ENCODE measurements at places on chromosomes 12 and 14.

GRCh38 chr12:85155791-85156190, 119.6 kb downstream of the LRRIQ1 start:
- DNase-seq, result peak; percentile 39

DNA sequence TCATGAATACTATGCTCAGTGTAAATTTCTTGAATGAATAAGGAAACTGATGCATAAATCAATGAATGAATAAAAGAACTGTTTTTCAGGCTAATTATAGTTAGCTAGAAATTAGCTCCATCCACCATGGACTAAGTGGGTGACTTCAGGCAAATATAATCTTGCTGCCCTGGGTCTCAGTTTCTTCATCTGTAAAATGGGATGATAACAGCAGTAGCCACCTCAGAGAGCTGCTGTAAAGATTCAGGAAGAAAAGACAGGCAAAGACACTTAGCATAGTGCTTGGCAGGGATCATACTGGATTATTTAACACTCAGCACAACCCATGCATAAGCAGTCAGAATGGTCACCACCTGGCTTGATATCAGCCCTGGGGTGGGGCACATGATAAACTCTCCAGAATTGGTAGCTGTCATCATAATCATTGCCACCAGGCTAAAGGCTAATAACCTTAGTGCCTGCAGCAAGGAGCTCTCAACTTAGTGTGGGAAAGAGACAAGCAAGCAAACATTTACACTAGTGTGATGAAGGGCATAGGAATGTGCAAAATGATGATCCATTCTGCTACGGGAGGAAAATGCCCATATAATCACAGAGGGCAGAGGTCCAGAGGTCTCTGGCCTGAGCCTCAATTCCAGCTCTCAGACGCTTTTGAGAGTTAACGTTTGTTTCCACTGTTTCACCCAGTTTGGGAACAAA, 234.7 kb upstream of the TBX3 start:
- DNase-seq, result no peak

- DNase-seq, result no peak
Measured at GRCh38 chr14:87813686-87814085, 179.3 kb downstream of the GALC start.

GRCh38 chr12:100433701-100434100, 40.0 kb upstream of the NR1H4 start:
- DNase-seq, result no peak

DNA sequence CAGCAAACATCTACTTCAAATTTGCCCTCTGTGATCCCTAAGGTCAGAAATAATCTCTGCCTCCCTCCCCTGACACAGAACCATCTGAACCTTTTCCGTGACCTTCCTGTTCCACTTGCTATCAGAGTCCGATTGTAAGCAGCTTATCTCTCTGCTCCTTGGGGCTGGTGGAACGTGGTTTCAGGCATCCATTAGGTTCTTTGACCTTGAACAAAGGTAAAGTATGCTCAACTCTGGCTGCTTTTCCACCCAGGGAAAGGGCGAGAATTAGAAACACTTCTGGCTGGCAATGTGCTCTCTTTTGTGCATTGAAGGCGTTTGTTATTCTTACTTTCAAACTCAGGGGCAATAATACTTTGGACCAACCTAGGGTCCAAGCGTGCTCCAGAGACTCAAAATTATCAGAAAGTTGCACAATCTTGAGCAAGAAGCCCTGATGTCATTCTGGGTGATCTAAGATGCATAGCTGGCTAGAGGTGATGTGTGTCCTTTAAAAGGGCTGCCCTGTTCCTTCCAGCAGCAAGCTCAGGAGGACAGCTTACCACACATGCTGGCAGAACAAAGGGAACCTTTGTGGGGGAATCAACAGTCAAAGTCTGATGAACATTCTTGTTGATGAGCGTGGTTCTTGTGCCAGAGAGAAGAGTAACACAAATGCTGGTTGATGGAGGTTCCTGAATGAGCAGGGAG, 29.8 kb downstream of the ADGRD1 start:
- DNase-seq, result no peak

GRCh38 chr14:30657050-30657449, 34.9 kb downstream of the SCFD1 start:
- DNase-seq, result no peak

DNA sequence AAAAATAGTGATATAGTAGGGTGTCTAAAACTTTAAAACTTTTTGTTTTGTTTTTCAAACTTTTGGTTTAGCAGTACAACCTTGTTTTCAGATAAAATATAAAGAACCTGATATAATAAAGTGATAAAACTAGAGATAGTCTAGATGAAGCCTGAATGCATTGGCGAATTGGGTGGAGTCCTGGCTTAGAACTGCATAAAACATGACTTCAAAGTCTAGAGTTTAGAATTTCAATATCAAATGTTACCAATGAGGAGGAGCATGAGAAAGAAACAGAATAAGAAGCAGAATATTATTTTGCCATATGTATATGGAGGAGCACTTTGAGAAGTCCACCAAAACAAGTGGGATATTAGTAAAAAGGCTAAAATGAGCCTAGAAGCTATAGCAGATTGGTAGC, 263.6 kb downstream of the TMEM117 start:
- DNase-seq, result no peak

GRCh38 chr14:20305265-20306078, at the start of gene TTC5:
TSS of gene TTC5 (minus strand) at chr14:20305951. CDS start at chr14:20305937, 14 bp downstream.
- DNase-seq, result peak; percentile 69

DNA sequence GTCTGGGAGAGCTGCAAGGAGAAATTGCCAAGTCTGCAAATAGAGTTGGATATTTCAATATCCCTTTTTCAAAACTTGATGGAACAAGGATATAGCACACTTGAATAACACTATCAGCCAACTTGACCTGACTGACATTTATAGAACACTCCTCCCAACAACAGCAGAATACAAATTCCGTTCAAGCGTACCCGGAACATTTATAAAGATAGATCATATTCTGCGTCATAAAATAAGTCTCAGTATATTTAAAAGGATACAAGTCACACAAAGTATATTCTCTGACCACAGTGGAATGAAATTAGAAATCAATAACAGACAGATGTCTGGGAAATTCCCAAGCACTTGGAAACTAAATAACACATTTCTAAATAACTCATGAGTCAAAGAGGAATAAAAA, 29.0 kb upstream of the MEG3 start:
- DNase-seq, result no peak

DNA sequence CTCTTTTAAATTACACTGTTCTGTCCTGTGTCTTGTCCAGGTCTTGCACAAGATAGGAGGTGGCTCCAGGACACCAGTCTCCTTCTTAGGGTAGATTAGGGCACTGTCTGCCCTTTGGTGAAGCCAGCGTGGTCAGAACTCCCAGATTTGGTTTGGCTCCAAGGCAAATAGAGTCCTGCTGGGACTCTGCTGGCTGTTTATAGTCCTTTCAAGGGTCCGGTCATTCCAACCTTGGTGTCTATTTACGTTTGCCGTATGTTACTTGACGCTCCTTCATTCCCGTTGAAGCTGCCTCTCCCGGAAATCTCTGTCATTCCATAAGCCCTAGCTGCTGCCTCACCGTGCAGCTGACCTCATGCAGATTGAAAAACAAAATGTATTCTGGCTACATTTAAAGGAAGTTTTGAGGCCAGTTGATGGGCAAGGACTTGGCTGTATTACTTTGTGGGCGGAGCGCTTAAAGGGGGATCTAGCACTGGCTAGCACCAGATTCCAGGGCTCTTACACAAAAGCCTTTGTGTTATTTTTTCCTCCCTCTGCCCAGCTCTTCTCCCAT, 180.6 kb downstream of the AKAP6 start:
- no peak for DNase-seq

DNA sequence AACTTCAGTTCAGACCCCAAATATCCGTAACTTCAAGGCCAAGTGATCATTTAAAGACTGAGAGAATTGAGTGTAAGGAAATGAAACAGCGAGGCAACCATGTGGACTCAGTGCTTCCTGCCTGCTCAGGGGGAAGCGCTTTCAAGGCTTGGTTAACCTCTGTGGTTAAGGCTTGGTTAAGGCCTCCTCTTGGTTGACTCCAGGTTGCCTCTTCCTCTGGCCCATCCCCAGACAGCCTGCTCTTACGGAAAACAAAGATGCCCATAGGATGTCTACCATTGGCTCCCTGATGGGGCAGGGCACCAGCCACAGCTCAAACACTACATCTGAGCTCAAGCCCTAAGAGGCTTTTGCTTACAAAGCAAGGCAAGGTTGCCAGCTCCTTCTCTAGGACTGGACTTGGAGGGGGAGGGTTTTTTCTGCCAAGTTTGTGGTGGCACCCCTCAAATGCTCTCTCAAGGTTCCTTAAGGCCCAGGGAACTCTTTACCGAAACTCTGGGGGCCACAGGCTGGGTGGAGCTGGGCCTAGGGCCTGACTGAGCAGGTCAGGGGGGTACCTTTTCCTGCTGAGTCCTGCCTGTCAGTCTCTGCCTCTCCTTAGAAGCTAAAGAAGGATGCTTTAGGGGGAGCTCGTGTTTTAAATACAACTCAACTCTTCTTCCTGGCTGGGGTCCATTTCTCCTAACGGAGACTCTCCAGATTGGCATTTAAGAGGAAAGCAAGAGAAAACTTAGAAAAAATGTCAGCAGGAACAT, 13.7 kb downstream of the COL2A1 start:
- DNase-seq, result no peak

GRCh38 chr12:131346555-131347344, 364.1 kb upstream of the SFSWAP start:
- no peak for DNase-seq

GRCh38 chr14:59464486-59465315, 479 bp downstream of the GPR135 start:
- no peak for DNase-seq

DNA sequence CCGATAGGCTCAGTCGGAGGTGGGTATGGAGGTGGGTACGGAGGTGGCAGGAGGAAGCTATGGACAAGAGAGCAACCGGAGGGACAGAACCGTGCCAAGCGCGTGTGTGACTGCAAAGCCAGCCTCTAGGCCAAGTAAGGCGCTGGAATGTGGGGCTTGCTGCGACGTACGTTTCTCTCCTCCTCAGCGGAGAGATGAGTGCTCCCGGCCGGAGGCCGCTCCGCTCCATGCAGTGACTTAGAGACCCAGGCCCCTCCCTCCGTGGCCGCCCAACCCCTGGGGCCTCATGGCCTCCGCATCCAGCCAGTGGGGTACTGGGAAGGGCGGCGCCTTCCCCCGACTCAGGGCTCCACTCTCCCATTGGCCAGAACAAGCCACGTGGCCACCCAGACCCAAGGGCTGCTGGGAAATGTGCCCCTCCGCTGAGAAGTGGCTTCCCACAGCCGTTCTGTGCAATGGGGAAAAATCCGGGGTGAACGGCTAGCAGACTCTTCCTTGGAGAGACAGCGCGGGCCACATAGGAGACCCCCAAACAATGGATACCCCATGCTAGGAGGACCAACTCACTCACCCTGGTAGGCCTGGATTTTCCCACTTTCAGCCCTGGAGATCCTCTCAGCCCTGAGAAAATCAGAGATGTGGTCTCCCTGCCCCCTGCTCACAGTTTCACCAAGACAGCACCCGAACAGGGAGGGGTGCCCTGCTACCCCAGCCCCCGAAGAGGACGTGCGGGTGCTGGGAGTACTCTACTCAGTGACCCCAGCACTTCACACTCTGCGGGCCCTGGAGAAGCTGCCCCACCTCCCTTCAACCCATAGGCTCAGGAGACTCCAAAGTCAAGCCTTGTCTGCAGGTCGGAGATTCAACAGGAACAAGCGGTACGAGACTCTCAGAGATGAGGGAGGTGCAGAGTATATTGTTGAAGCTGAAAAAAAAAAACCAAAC, 66.7 kb downstream of the RIMBP2 start:
- no peak for DNase-seq

DNA sequence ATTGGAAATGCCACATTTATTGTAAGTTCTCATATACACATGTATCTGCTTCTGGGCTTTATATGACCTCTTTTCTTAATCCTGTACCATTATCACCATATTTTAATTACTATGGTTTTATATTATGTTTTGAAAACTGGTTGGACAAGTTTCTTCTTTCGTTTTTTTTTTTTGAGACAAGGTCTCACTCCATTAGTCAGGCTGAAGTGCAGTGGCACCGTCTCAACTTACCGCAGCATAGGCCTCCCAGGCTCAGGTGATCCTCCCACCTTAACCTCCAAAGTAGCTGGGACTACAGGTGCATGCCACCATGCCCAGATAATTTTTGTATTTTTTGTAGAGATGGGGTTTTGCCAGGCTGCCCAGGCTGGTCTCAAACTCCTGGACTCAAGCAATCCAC, 44.6 kb downstream of the GALNT4 start:
- DNase-seq, result no peak

DNA sequence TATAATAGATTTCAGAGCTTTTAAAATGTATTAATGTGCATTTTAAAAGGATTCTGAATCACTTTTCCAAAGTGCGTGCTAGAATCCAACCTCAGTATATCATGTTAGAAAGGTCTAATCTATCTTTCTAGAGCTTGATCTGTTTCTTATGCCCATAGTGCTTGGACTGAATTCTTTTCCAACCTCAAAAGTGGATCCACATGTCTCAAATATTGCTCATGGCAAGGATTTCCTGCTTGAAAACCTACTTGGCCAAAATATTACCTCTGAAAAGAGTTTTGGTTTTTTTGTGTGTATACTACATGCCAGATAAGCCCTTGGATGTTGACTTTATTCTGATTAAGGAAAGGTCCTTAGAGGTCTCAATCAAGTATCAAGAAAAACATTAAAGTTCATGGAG, 16.9 kb upstream of the SLC6A15 start:
- no peak for DNase-seq

DNA sequence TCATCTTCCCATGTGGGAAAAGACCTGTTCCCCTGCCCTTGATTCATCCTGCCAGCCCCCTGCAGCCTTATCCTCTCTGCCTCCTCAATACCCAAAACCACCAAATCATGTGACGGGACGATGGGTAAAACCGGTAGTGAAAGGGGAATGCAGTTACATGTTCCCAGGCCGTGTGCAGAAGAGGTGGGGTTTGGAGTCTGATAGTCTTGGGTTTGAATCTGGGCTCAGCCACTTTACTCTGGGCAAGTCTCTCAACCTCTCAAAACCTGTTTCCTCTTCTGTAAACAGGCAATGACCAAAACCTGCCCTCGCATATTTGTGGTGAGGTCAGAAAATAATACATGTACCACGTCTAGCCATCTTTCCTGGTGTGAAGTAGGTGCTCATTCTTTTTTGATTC, 123.0 kb downstream of the PLXNC1 start:
- no peak for DNase-seq

- no peak for DNase-seq
Measured at GRCh38 chr12:38123566-38124246, 192.9 kb upstream of the ALG10B start.

- no peak for DNase-seq
Measured at GRCh38 chr12:119669744-119670472, 2.0 kb downstream of the PRKAB1 start.

- DNase-seq, result no peak
Measured at GRCh38 chr14:81385419-81385818, 14.7 kb downstream of the STON2 start.

DNA sequence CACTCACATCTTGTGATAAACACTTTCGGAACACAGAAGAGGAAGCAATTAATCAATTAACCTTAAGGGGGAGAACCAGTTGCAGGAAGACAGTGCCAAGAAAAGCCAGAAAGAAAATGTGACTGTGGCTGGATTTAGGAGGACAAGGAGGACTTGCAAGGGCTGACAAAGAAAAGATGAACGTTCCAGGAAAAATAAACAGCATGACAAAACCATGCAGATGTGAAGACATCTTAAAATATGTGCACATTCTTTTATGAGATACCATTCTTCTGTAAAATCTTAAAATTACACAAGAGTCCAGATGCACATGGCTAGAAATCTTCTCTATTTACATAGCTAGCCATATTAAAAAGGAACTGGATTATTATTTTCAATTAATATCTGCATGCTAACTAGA, 33.4 kb downstream of the KITLG start:
- DNase-seq, result no peak

GRCh38 chr12:6854036-6854435, 2.1 kb downstream of the USP5 start:
- DNase-seq, result no peak

GRCh38 chr14:56474419-56475022, 105.1 kb upstream of the TMEM260 start:
- DNase-seq, result no peak
